ENCODE measurements at places on chromosomes 5 and 9.

GRCh38 chr9:82234160-82234943 lies 245.8 kb downstream of the SPATA31D1 start:
- H3K27me3 ChIP-seq: no peaks in the 10 kb centered on the region
- DNase-seq: no peak
- no peak overlapping the region for H3K27ac ChIP-seq
- no peaks in the 10 kb centered on the region for H3K36me3 ChIP-seq
- no peak overlapping the region for H3K4me3 ChIP-seq
- no peaks in the 10 kb centered on the region for H3K4me1 ChIP-seq

- no peaks in the 10 kb centered on the region for H3K27me3 ChIP-seq
- H3K4me3 ChIP-seq: no peak overlapping the region
- no peak for DNase-seq
- H3K27ac ChIP-seq: no peak overlapping the region
- peaks cover 30% of the 10 kb centered on the region for H3K36me3 ChIP-seq
- peaks cover 4% of the 10 kb centered on the region for H3K4me1 ChIP-seq
Measured at GRCh38 chr5:177269232-177269895, 34.2 kb downstream of the RAB24 start.

GRCh38 chr9:126401581-126401980 lies 75.0 kb downstream of the MVB12B start:
- no peaks in the 10 kb centered on the region for H3K27me3 ChIP-seq
- H3K4me1 ChIP-seq: no peaks in the 10 kb centered on the region
- no peak for DNase-seq
- H3K36me3 ChIP-seq: peaks cover 32% of the 10 kb centered on the region

DNA sequence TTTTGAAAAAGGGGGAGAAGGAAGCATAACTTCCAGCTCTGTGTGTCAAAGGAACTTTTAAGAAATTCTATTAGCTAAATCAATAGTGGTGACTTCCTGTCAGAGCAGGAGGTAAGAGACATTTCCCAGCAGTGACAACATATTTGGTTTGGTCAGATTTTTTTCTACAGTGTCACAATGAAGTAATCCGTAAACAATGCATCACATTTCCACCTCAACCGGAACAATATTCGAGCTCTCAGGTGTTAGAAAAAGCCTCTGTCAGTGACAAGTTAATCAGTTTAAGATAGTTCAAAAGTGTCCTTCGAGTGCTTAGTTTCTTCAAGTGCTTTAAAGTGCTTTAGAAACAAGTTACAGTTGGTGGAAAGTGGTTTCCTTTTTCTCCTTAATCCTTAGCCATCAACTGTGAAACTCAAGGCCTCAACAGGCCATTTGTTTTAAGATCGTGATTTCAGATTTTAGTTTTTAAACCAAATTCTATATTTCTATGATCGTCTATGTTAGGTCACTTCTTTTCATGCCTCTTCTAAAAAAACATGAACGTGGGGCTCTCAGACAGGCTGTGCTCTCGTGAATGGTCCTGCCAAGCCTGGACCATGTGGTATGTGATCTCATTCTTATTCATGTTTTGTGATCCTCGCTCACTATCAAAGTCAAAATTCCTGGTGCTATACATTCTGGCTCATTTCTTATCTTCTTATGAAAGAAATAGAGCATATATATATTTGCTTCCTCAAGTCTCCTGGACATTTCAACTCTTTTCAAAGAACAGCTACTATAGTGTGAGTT lies 181.9 kb upstream of the HMHB1 start:
- no peak overlapping the region for H3K27ac ChIP-seq
- H3K36me3 ChIP-seq: no peaks in the 10 kb centered on the region
- H3K4me1 ChIP-seq: no peaks in the 10 kb centered on the region
- DNase-seq: peak; percentile 40
- no peak overlapping the region for H3K4me3 ChIP-seq

GRCh38 chr9:136342181-136343120 lies 15.1 kb downstream of the GPSM1 start:
- peaks cover 46% of the 10 kb centered on the region for H3K4me1 ChIP-seq
- H3K36me3 ChIP-seq: peaks cover 74% of the 10 kb centered on the region
- H3K4me3 ChIP-seq: no peak overlapping the region
- peak; percentile 78 for DNase-seq
- no peak overlapping the region for H3K27ac ChIP-seq

DNA sequence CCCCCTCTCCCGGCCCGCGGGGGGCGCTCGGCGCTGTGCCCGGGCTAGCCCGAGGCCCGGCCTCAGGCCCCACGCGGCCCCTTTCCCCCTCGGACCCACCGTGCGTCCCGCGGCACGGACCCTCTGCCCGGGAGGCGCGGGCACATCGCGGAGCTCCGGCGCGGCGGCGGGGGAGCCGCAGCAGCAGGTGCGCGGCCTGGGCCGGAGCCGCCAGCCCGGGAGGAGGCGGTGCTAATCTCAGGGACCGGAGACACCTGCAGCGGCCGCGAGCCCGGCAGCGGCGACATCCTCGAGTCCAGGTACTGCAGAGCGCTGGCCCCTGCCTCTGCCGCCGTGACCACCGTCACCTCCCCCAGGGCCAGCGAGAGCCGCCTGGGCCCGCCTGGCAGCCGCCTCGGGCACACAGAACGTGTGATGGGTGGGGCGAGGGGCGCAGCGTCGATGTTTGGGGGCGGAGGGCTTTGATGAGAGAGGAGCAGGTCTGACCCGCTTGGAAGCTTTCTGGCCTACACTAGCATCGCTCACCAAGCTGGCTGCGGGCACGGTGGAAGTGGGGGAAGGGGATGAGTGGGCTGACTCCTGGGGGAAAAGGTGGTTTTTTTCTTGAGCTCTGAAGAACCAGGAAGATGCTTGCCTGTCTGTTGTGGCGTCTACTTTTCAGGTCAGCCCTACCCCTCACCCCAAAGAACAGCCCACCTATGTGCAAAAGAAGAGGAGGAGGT lies 524 bp downstream of the CYFIP2 start:
- H3K36me3 ChIP-seq: no peaks in the 10 kb centered on the region
- H3K4me3 ChIP-seq: peak overlapping the region; percentile 78
- H3K4me1 ChIP-seq: peaks cover 15% of the 10 kb centered on the region

DNA sequence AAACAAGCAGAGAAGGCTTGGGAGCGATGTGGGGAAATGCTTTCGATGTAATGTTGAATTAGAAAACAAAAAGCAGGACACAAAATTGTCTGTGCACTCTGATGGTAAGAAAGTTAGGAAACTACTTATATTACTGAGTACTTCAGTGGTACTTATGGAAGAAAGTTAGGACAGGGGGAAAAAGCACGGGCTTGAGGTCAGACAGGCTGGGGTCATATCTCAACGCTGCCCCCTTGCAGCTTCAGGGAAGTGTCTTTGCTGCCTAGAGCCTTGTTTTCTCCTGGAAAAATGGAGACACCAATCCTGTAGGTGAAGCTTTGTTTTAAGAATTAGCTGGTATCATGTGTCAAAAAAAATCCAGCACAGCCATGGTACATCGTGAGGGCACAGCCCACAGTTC lies 23.0 kb downstream of the NEURL1B start:
- peaks cover 9% of the 10 kb centered on the region for H3K4me1 ChIP-seq
- no peaks in the 10 kb centered on the region for H3K36me3 ChIP-seq
- no peak overlapping the region for H3K4me3 ChIP-seq
- H3K27me3 ChIP-seq: no peaks in the 10 kb centered on the region

All from mesenchymal stem cell (in vitro differentiated cells and primary cell).